ENCODE measurements at places on chromosomes 2 and 18.

GRCh38 chr18:3015851-3016250 lies 2.9 kb upstream of the LPIN2 start:
- DNase-seq, result no peak

DNA sequence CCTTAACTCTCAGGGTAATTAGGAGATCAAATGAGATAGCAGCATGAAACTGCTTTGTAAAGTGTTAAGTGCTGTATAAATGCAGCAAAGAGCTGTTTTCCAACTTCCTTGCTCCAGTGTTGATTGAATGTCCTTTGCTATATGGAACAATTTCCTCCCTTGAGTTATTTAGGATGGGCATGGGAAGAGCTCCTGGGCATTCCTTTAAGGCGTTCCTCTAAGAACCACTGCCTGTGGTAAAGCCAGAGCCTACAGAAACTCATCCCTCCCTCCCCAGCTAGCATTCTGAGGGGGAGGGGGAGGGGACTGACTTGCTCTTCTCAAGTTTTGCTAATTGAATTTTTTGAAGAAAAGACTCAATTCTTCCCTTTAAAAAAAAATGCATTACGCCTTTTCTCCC lies 1.4 kb downstream of the AKAIN1 start:
- DNase-seq, result no peak

DNA sequence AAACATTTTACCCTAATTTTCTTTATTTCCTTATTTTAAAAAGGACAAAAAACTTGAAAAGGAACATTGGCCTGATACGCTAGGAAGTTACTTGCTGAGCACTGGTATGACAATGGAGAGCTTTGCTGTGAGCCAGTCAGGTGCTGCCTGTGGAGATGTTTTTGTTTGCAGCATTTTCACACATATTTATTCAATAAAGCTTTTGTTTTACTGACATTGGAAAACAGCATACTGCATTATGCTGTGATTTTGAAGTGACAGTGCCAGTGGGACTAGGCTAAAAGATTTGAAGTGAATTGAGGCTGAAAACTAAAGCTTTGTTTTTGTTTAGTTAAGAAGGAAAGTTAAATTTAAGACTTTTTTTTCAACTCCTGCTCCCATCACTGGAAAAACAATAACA lies 470.7 kb upstream of the ZEB2 start:
- no peak for DNase-seq

GRCh38 chr2:119126650-119127049 lies 31.9 kb downstream of the C1QL2 start:
- peak; percentile 53 for DNase-seq

DNA sequence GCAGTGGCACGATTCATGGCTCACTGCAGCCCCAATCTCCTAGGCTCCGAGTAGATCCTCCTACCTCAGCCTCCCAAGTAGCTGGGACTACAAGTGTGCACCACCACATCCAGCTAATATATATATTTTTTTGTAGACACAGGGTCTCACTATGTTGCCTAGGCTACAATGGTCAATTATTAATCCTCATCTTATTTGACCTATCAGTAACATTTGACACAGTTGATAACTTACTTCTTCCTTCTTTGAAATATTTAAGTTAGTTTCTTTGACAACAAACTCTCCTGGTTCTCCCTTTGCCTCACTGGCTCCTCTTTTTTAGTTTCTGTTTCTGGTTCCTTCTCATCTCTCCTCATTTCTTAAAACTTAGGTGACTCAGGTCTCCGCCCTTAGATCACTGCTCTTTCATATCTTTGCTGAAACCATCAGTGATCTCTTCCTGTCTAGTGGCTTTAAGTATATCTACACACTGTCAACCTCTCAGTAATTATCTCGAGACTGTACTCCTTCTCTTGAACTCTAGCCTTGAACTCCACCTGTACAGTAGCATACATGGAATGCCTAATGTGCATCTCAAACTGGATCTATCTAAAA lies 11.5 kb downstream of the PGAP1 start:
- no peak for DNase-seq

- no peak for DNase-seq
These were observed 164.6 kb downstream of the SEPTIN10 start for GRCh38 chr2:109448946-109449788.

DNA sequence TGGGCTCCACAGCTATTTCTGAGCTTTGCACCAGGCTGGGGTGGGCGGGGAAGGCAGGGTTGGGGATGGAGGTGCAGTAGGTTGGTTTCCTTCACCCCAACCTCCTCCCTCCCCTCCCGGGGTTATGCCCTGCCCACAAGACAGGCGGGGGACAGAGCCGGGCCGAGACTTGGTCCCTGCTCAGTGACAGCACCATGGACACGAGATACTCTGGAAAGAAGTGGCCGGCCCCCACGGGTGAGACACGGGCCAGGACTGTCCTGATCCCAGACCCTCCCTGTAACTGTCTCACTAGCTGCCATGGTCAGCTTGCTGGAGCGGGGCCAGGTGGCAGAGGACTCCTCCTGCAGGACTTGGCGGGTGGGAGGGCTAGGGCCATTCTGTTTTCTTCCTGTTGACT lies 59.7 kb downstream of the DYSF start:
- DNase-seq, result no peak

- no peak for DNase-seq
These were observed 17.4 kb upstream of the NEMP2 start for GRCh38 chr2:190551928-190552327.

- DNase-seq, result no peak
These were observed 592 bp upstream of the METAP1D start for GRCh38 chr2:171999161-171999560.

DNA sequence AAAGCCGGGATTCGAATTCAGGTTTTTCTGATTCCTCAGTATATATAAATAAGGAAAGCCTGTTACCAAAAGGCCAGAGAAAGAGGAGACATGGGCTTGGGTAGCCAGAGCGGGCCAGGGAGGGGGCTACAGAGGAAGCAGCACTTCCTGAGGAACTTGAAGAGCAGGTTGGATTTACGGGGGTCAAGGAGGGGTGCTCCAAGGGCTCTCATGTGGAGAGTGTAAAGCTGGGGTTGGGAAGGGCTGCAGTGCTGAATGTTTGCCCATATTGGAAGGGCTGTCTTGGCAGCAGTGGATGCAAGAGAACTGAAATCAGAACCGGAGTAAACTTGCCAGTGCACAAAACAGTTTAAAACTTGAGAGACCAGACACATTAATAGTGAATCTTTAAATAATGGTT lies 511.5 kb downstream of the CNTNAP5 start:
- no peak for DNase-seq

DNA sequence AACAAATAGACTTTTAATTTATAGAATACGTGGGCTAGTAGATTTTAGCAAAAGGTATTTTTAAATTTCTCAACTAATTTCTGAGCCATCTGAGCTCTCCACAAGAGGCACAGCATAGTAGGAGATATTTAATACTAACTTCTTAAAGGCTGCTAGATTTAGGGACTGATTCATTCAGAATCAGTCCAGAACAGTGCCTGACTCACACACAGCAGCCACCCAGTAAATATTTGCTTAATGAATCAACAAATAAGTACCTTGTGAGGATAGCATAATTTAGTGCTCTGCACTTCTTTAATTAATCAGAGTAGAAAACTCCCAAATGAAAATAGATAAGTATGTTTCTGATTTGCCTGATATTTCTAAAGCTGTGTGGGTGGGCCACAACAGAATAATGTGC lies 35.6 kb upstream of the SYT4 start:
- DNase-seq, result no peak

- DNase-seq, result no peak
These were observed 63.5 kb upstream of the FOSL2 start for GRCh38 chr2:28329184-28329583.

DNA sequence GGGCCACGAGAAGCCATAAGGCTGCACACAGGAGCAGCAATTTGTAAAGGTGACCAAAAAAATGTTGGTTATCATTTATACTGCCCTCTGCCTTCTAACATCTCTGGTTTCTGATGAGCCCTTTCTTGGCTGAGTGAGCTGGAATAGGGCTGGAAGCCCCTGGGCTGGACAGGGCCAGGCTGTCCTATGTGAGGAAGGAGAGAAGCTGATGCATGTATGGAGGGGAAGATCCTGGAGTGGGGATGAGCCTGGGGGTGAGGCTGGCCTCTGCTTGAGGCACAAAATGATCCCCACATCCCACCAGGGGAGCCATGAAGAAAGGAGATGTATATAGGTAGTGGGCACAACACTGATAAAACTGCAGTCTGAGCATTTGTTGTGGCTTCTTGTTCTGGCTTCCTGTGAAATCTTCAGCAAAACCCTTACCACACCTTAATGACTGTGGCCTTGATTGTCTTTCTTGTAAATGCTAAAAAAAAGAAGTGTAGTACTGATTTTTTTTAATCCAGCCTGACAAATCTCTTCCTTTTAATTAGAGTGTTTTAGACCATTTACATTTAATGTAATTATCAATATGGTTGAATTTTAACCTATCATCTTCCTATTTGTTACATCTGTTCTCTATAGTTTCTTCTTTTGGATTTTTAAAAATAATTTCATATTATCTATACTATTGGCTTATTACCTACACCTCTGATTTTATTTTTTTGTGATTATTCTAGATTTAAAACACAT lies 5.6 kb downstream of the SNED1 start:
- DNase-seq, result no peak

- DNase-seq, result no peak
These were observed 138.4 kb upstream of the ARL4C start for GRCh38 chr2:234635284-234635683.

DNA sequence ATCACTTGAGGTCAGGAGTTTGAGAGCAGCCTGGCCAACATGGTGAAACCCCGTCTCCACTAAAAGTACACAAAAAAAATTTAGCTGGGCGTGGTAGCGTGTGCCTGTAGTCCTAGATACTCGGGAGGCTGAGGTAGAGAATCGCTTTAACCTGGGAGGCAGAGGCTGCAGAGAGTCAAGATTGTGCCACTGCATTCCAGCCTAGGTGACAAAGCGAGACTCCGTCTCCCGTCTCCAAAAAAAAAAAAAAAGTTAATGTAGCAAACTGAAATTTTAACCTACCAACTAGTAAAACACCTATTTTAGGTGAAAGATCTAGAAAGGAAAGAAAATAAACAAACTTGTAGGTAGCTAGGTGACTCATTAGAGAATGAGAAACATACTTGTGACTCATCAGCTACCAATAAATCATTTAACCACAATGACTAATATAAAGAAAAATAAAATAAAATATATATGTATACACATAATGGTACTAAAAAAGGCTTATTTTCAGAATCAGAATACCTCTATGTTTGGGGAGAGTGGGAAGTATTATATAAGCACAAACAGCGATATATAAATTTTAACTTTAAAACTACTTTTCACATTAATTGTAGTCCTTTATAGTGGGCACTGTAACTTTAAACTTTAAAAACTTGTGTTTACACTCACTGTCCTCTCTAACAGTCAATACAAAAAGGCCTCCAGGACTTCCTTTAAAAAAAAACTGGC lies 36.6 kb downstream of the DARS1 start:
- no peak for DNase-seq

GRCh38 chr18:27713738-27714095 lies 463.2 kb downstream of the CDH2 start:
- DNase-seq, result no peak
